NB4 (cell line): ENCODE measurements at places on chromosomes 1 and 21.
A peak's percentile ranks its signal among the peaks of the same experiment; 100 is the strongest.

GRCh38 chr1:115348636-115349035 is 10.6 kb upstream of the NGF start:
- no peak for DNase-seq

DNA sequence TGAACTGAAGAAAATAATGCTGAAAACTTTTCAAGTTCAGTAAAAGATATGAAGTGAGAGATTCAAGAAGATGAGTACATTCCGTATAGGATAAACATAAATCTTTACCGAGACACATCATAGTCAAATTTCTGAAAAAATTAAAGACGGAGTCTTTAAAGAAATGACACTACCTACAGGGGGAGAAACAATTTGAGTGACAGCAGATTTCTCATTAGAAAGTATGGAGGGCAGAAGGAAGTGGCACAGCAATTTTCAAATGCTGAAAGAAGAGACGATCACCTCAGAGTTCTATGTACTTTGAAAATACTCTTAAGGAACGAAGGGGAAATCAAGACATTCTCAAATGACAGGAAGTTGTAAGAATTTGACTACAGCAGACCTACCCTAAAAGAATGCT is 271.2 kb downstream of the ZP4 start:
- DNase-seq: peak; percentile 2

- DNase-seq: peak; percentile 54
These were observed 116.1 kb downstream of the MRPS6 start for GRCh38 chr21:34189506-34189905.

GRCh38 chr21:14886001-14886400 is 178.8 kb downstream of the NRIP1 start:
- no peak for DNase-seq

DNA sequence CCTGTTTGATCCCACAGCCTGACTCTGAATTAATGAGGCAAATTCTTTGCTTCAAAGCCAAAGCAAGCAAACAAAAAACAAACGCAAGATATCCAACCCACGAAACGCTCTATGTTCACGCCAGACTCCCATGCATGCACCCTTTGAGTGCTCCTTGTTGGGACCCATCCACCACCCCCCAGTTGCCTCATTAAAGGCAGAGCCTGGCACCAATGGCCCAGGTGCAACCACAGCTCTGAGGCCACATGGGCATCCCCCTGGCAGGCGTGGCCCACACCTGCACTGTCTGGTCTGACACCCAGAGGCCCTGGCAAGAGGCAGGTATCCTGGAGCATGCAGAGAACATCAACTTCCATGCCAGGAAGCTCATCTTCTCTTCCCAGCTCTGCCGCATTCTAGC is 1.1 kb upstream of the PADI4 start:
- DNase-seq: no peak

- no peak for DNase-seq
These were observed 172.2 kb upstream of the RRP15 start for GRCh38 chr1:218112862-218113261.

- DNase-seq: no peak
These were observed 41.8 kb upstream of the BCL10 start for GRCh38 chr1:85318217-85318616.

DNA sequence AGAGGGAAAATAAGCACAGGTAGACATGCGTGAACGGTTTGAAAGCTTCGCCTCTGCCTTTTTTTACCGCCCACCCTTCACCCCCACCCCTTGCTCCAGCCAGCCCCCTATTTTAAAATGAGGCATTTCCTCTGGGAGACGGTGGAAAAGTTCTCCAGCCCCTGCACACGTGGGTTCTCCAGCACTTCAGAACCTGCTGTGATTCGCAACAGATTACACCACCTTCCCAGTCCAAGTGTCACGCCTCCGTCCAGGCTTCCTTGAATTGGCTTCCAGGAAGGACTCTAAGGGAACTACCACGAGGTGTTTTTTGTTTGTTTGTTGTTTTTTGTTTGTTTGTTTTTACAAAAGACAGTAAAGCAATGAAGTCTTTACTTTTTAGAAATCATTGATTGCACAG is 2.6 kb downstream of the LRRC7 start:
- no peak for DNase-seq

DNA sequence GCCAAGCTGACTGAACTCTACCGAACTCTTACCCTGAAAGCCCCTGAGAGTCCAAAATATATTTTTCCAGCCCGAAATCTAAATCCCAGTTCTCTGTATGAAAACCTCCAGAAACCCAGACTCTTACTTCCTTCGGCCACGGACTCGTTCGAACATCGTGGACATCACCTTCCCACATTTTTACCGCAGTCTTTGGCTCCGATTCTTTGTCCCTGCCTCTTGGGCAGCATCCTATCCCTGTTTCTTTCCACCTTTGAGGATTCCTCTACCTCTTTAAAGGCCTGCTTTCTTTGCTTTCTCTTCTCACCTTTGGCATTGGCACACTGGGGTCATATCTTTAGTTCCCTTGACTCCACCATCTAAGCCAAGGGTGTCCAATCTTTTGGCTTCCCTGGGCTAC is 932 bp upstream of the USP24 start:
- DNase-seq: no peak

GRCh38 chr1:59391212-59392179 is 94.6 kb downstream of the FGGY start:
- DNase-seq: peak; percentile 59

DNA sequence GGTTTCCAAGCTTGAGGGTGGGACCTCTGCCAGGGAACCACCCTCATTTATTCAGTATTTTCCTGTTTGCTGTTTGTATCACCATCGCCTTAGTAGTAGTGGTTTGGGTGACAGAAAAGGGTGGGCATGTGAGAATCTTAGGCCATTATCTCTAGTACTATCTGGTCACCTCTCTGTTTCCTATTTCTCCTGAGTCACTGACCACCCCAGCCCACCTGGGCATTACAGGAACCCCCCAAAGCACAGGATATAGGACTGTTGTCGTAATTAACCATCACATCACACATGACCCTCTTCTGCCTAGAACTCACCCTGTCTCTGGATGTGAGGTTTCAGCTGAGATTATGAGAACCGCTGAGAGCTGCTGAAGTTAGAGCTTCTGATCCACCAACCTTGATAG is 60.4 kb downstream of the IL23R start:
- no peak for DNase-seq

- no peak for DNase-seq
These were observed 64.1 kb downstream of the TIAM1 start for GRCh38 chr21:31279986-31280385.

DNA sequence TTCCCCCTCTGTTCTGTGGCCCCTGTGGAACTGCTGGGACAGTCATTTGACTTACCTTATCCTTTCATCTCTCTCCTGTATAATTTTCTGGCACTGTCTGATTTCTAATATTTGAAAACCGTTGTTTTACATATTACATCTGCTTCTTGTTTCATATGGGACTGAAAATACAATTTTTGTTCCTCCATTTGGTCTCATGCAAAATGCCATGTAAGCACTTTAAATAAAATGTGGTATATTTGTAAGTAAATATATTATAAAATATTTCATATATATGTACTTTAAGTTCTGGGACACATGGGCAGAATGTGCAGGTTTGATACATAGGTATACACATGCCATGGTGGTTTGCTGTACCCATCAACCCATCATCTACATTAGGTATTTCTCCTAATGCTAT is 93.9 kb upstream of the PLPPR5 start:
- DNase-seq: no peak

DNA sequence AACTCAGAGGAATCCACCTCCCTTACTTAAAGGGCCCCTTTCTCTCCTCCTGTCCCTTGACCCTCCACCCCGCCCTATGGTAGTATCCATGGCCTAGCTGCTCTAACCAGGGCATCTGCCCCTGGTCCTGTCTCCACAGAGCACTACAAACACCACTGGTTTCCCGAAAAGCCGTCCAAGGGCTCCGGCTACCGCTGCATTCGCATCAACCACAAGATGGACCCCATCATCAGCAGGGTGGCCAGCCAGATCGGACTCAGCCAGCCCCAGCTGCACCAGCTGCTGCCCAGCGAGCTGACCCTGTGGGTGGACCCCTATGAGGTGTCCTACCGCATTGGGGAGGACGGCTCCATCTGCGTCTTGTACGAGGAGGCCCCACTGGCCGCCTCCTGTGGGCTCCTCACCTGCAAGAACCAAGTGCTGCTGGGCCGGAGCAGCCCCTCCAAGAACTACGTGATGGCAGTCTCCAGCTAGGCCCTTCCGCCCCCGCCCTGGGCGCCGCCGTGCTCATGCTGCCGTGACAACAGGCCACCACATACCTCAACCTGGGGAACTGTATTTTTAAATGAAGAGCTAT is 1.7 kb downstream of the BTG2 start:
- DNase-seq: no peak

GRCh38 chr1:1298861-1299685 is 8.7 kb downstream of the ACAP3 start:
- DNase-seq: peak; percentile 46

DNA sequence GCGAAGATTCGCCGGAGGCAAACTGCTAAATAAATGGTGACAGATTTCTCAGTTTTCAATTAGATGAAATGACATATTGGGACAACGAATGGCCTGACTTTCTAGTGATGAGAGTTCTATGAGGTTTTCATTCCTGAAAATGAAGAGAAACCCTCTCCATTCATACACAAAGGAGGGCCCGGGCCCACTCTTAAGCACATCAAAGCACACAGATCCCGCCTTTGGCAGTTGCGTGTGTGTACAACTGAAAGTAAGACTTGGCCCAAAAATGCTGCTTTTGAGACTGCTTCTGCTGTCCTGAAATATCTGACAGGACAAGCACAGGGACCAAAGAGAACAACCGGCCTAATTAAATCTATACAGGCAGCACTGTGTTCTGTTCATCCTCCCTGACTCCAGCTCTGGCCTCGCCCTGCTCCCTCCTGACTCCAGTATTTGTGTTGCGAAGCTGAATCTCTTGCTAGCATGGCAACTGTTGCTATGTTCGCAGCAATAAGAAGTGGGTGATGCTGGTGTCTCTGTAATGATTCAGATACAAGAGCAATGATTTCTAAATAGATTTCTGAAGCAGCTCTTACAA is 7.4 kb downstream of the LRRC53 start:
- no peak for DNase-seq

DNA sequence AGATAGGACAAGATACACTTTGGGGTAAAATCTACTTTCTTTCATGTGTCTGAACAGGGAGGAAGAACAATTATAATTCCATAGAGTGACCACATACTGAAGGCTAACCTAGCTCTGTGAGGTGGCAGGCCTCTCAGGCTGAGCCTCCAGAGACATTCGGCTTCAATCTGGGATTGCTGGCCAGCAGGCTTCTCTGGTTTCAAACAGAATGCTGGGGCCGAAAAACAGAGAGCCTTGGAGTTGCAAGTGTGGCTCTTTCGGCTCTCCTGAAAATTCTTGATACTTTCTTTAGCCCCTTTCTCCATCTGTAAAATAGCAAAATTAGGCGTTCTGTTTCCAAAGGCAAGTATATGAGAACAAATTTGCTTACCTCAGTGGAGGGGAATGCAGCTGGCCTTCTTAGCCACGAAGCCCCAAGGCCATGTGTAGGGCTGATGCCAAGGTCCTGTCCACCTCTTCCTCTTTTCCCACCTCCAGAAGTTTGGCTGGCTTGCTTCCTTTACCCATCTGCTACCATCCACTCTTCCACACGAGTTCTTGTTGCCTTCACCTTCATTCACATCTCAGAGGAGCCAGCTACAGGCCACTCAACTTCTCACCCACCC is 30.0 kb upstream of the UBE2U start:
- DNase-seq: no peak

GRCh38 chr1:201625226-201625761 is 86.4 kb downstream of the NAV1 start:
- no peak for DNase-seq

GRCh38 chr1:63330331-63330916 is 8.1 kb downstream of the FOXD3 start:
- DNase-seq: no peak

DNA sequence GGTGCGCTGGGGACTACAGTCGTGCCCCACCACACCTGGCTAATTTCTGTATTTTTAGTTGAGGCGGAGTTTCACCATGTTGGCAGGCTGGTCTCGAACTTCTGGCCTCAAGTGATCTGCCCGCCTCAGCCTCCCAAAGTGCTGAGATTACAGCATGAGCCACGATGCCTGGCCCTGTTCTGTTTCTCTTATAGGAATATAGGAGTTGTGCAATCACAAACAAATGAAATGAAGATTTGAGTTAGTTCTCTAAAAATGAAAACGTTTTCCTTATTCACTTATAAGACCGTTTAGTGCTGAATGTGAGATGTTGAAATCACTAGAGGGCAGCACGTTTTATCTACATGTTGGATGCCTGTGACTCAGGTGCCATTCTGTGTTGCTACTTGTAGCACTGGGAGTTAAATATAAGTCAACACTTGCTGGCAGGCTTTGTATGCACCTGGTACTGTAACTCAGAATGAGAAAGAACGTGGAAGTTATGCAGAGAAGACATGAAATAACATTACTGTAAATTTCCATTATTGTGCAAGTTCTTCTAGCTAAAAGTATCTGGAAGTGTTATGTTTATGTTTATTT is 45.8 kb downstream of the MIGA1 start:
- peak; percentile 81 for DNase-seq

DNA sequence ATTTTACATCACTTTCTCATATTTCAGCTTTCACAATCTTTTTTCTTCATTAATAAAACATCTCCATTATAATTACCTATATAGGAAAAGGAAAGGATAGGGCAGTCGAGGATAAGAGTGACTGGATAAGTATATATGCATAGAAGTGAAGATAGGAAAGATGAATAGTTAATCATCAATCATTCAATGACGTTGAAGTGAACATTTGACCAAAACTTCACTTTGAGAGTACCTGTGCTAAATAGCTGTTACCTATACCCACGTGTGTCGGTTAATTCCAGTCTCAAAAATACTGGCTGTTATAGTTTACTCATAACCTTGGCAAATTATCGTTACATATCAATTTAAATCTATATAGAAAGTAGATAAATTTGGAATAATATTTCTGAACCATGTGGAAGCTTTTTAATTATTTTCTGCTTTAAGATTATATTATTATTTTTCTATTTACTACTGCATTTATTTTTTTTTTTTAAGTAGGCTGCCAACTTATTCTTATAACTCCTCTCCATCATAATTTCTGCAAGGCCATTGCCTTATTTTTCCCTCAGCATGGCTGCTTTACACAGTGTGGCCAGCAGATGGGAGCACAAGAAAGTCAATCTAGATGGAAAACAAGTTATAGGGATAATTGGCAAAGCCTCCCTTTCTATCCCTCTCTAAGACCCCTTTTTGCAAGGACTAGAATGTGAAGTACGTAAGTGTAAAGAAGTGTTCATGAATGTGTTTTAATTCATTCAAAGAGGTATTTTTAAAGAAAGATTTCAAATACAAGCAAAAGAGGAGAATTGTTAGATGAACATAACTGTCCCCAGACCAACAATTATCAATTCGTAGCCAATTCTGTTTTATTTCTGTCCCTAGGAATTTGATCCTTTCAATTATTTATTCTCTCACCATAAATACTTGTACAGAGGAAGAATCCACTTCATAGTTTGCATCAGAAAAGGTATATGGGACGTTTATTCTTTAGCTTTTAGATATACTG is 290.4 kb downstream of the KCNT2 start:
- DNase-seq: peak; percentile 34

DNA sequence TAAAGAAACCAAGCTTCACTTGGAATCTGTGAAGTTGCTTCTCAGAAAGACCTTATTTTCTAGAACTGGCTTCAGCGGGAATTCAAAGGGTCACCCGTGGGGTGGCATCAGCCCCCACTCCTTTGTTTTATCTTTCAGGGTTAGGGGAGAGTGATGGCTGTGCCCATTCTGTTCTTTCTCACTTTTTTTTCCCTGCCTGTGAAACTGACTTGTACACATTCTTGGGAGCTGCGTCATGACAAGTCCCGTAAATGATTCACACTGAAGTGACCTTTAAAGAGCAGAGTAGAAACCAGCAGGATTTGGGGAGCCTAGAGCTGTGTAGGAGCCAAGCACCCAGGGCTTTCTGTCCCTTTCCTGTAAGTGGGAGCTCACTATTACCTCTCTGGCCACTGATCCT is 43.8 kb downstream of the SLC44A3 start:
- DNase-seq: no peak
